ENCODE measurements at places on chromosomes 1 and 21.

GRCh38 chr21:33434770-33435360 is 31.7 kb downstream of the IFNGR2 start:
- DNase-seq, result peak; percentile 95

- no peak for DNase-seq
Measured at GRCh38 chr1:222975472-222976122, 160.8 kb downstream of the DISP1 start.

GRCh38 chr1:36652586-36652985 is 169.9 kb upstream of the CSF3R start:
- no peak for DNase-seq

- no peak for DNase-seq
Measured at GRCh38 chr1:27348861-27349783, 7.3 kb downstream of the SYTL1 start.

DNA sequence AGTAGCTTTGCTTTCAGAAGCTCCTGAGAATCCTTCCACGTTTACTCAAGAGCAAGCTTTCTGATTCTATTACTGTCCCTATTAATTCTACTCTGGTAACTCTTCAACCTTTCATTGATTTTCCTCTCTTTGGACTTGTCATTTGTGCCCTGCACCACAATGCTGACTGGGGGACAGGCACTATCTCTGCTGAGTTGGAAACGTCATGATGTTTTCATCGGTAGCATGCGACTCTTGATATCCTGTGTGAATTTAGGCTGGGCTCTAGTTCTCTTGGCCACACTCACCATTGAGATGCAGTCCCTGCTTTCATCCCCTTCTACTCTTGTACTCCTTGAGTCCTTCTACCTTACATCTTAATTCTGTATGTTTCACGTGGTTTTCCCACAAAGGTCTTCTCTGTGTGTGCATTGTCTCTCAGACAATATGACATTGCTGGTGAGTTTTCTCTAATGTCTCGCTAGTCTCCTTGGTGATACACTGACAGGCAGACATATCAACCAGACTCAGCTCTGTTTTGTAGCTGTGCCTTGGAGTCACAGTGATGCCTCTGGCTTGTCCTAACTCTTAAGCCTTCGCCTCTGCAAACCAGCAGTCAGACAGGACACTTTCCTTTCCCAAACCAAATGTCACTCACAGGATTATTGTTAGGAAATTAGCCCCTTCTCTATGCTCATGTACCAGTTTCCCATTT is 223.6 kb upstream of the ADGRL2 start:
- no peak for DNase-seq

- DNase-seq, result peak; percentile 26
Measured at GRCh38 chr1:99777752-99778151, 11.3 kb upstream of the FRRS1 start.

- no peak for DNase-seq
Measured at GRCh38 chr1:26779098-26779668, 8.6 kb upstream of the PIGV start.

- DNase-seq, result no peak
Measured at GRCh38 chr1:91885213-91885715, 687 bp downstream of the TGFBR3 start.

Data from LHCN-M2 (cell line).